WTC11 (cell line): ENCODE measurements at places on chromosomes 5 and 9. TPM values are rescaled to one million over a fixed set of nuclear protein-coding genes. Genes with fewer than 3 reads are reported as not detected.

PFN3 gene
- total RNA-seq: 0.48 TPM in 1 of 3 replicates, not detected in the others

FSTL4 gene
- 5.0 to 6.6 TPM (median 6.1 TPM) in 3 replicates for total RNA-seq

SLC6A3 gene
- total RNA-seq: 0.53 to 0.74 TPM (median 0.64 TPM) in 3 replicates

PCDHGA12 gene
- total RNA-seq: 1.6 to 2.1 TPM (median 1.9 TPM) in 3 replicates

TTLL11 gene
- 0.50 to 1.1 TPM (median 0.69 TPM) in 3 replicates for total RNA-seq

MYO10 gene
- total RNA-seq: 89.8 to 90.8 TPM (median 90.7 TPM) in 3 replicates

PIK3R1 gene
- 10.1 to 11.3 TPM (median 11.1 TPM) in 3 replicates for total RNA-seq

DNA sequence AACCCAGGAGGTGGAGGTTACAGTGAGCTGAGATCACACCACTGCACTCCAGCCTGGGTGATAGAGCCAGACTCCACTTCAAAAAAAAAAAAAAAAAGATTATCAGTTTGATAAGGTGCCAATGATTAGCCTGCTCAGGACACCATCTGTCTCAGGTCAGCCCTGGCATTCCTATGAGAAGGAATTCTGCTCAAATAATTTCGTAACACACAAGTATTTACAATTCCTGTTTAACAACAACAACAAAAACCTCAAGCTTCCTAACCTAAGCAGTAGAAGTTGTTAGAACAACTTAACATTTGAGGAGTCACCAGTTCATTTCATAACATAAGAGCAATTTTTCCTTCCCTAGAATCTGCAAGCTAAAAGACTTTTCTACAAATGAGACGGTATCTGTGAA lies 85.0 kb downstream of the LHFPL2 start:
- no peak for DNase-seq

- DNase-seq: no peak
Measured at GRCh38 chr5:102691434-102691833, 63.7 kb upstream of the PAM start.

GRCh38 chr5:32274548-32275395 lies 38.0 kb downstream of the MTMR12 start:
- DNase-seq: no peak

DNA sequence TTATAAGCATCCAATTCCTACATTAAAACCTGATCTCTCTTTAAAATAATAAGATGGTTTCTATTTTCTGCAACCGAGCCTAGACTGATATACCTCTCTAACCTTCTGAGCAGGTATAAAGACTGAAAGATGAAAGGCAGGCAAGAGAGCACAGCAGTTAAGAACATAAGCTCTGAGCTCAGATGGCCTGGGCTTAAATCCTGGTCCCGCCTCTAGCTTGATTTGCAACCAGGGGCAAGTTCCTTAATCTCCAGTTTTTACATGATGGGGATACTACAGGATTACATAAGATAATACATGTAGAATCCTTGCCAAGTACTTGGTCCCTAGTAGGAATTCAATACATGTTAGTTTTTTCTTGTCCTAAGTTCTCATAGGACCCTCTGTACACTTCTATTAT lies 33.9 kb downstream of the SLC24A2 start:
- DNase-seq: no peak

DNA sequence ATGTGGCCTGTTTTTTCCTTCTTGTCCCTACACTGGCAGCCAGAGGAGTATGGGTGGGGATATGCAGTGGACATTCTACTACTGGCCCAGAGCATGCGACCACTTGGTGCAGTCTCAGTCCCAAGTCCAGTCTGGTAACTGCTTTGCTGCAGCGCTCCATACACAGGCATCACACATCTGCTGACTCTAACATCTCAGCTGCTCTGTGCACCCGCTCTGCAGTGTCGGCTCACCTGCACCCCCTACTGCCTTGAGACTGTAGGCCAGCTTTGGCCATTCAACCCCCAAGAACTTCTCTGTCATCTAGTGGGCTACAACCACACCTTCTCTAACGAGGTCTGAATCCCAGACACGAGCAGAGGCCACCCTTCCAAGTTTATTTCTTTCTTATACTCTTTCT lies 46.4 kb upstream of the SLCO6A1 start:
- DNase-seq: peak; percentile 75

- peak; percentile 81 for DNase-seq
Measured at GRCh38 chr5:78648359-78649210, at the start of gene LHFPL2. Gene LHFPL2 (minus strand): TSS chr5:78648772. CDS start chr5:78510213, 138,559 bp downstream.

DNA sequence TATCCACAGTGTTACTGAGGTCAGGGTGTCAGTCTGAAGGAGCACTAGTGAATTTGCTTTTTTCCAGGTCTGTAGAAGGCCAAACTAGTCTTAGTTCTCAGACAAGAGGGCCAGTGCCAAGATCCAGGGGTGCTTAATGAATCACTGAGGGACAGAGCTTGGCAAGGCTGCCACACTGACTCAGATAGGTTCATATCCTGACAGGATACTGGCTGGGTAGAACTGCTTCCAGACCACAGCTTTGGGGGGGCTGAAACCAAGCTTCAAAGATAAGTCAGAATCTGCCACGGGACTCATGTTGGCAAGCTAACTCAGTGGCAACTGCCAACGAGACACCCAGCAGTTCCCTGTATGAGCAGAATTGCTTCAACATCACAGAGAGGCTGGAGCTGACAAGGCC lies 1125.4 kb downstream of the EFNA5 start:
- DNase-seq: no peak

DNA sequence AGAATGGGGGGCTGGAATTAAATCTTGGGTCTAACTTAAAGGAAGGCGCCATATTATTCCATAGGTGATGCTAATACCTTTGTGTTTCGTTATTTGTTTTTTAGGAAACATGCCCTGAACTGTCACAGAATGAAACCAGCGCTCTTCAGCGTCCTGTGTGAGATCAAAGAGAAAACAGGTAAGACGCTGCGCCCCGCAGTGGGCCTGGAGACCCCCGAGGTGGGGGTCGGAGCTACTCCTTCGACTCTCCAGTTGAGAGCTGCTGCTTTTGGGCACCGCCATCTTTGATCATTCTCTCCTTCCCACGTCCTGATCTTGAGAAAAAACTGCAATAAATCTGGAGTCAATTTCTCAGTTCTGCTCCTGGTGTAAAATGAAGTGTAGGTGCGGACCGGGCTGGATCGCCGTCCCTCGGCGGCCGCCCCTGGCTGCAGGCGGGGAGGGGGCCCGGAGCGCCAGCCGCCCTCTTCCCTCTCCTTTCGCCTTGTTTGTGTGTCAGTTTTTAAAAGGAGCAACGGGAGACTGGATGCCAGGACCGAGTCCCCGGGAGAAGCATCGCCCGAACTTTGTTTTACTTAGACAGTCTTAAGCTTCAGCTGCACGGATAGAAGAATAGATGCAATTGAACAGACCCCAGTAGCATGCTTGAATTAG lies 1.4 kb downstream of the PBX3 start:
- DNase-seq: peak; percentile 22

DNA sequence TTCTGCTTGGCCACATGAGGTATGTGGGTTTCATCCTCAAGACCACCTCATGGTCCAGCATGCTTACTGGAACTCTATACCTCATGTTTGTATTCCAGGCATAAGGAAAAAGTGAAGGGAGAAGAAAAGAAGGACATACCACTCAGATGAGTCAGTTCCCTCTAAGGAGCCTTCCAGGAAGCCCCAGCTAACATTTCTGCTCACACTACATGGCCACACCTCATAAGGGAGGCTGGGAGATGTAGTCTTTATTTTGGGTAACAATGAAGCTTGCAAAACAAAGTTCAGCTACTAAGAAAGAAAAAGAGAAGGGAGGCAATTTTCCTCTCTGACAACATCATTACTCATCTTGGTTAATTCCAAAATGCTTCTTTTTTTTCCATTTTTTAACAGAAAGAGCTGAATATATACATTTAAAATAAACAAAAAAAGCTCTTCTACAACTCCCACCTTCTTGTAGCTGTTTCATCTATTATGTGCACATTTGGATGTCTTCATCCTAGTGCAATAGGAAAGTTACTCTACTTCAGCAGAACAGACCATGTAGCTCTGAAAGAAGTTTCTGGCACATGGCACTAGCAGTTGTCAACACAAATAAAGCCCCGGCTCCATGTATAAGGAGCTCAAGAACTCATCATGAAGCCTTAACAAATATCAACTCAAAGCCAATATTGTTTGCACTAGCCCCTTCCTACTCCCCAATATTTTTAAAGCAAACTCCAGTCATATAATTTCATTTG lies 123.6 kb upstream of the CCDC112 start:
- DNase-seq: no peak

GRCh38 chr5:181149355-181149754 lies 2.0 kb downstream of the OR2V2 start:
- no peak for DNase-seq

- no peak for DNase-seq
Measured at GRCh38 chr9:100430286-100430940, 3.5 kb downstream of the MSANTD3 start.

GRCh38 chr5:5523066-5523505 lies 100.6 kb downstream of the ICE1 start:
- DNase-seq: no peak

GRCh38 chr5:175842951-175843793 lies 28.2 kb upstream of the CPLX2 start:
- DNase-seq: no peak

DNA sequence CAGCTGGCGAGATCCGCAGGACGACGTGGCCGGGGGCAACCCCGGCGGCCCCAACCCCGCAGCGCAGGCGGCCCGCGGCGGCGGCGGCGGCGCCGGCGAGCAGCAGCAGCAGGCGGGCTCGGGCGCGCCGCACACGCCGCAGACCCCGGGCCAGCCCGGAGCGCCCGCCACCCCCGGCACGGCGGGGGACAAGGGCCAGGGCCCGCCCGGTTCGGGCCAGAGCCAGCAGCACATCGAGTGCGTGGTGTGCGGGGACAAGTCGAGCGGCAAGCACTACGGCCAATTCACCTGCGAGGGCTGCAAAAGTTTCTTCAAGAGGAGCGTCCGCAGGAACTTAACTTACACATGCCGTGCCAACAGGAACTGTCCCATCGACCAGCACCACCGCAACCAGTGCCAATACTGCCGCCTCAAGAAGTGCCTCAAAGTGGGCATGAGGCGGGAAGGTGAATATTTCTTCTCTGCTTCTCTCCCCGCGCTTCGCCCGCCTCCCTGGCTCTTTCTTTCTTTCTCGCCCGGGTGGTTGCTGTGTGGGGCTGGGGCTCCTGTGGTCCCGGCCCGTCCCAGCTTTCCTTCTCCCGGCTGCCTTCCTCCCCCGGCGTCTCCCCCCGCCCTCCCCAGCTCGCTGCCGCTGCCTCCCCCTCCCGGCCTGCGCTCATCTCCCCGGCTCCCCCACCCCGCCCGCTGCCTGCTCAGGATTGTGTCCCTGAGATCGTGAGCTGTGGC lies 2.2 kb downstream of the NR2F1 start:
- DNase-seq: peak; percentile 50

GRCh38 chr9:85610074-85610860 lies 131.5 kb downstream of the AGTPBP1 start:
- DNase-seq: peak; percentile 12

DNA sequence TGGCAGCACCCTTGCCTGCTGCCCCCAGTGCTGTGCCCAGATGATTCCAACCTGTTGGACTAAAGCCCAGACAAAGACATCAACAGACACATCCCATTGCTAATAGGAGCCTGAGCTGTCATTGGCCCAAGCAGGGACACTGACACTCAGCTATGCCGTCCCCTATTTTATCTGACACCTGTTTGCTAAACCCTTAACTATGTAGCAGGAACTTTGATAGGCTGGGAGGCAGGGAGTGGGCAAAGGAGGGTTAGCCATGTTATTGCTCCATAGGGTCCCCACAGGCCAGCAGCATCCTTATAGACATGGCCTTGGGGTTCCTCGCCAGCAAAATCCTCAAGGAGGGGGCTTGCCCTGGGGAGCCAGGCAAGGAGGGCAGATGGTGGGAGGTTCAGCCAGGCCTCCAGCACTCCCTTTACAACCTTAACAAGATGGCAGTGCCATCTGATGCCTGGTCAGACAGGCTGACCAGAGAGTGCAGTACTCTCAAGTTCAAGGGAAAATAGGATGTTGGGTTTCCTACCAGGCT lies 50.4 kb upstream of the CDKN2AIPNL start:
- no peak for DNase-seq

DNA sequence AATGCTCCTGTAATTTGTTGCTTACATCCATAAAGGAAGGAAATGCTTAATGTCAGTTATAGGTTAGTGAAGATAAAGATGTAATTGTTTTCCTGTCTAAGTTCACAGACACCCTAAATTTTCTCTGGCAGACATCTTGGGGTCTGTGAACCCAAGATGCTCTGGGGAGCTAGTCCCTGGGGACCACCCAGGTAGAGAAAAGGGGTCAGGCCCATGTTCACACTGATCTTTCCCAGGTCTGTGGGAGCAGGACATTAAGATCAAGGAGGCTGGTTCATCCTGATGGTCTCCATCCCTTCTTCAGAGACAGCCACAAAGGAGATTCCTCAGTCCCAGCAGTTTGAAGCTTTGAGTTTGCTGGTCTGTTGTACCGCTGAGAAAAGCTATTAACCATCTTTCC lies 267.5 kb downstream of the ARHGAP26 start:
- DNase-seq: no peak

DNA sequence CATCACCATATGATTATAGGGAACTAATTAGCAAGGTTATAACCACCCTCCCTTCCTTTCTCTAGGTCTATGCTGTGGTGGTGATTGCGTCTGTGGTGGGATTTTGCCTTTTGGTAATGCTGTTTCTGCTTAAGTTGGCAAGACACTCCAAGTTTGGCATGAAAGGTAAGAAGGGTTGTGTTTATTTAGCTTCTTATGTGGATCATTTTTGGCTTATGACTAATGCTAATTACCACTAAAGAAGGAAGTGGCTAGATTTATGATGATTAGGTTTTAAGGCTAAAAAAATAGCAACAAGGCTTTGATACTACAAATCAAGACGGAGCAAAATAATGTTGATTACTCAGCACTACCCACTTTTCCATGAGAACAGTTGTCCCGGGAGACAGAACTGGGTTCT lies 82.4 kb downstream of the NTRK2 start:
- no peak for DNase-seq

- no peak for DNase-seq
Measured at GRCh38 chr9:132239518-132239917, 77.7 kb downstream of the NTNG2 start.

- DNase-seq: no peak
Measured at GRCh38 chr9:113454914-113455761, 8.4 kb upstream of the RGS3 start.

DNA sequence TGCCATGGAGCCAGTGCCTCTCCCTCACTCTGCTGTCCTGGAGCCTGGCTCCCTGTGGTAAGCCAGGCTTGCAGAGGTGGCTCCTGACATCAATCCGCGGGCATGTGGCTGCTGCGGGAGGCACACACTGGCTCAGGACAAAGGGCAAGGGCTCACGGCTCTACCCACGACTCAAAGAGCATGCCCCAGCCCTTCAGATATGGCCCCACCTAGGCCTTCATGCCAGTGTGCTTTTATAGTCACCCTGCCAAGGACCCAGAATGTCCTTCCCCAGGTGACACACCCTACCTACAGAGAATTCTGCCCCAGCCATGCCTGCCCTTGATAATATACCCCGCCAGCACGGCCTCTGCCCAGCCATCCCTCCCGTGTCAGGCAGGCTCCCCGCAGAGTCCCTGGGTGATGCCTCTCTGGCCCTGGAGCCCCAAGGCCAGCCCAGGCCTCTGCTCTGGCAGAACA lies 1.6 kb downstream of the MGAT4B start:
- no peak for DNase-seq

GRCh38 chr5:158796812-158797497 lies 302.8 kb downstream of the EBF1 start:
- DNase-seq: no peak
